Pancreas (tissue), 10 donors: ENCODE measurements at places on chromosomes 16 and 17.

- no peak for DNase-seq
These were observed 20.2 kb downstream of the SEC14L1 start for GRCh38 chr17:77160875-77161530.

- DNase-seq, result no peak
These were observed 8.4 kb upstream of the HSBP1 start for GRCh38 chr16:83799336-83799735.

DNA sequence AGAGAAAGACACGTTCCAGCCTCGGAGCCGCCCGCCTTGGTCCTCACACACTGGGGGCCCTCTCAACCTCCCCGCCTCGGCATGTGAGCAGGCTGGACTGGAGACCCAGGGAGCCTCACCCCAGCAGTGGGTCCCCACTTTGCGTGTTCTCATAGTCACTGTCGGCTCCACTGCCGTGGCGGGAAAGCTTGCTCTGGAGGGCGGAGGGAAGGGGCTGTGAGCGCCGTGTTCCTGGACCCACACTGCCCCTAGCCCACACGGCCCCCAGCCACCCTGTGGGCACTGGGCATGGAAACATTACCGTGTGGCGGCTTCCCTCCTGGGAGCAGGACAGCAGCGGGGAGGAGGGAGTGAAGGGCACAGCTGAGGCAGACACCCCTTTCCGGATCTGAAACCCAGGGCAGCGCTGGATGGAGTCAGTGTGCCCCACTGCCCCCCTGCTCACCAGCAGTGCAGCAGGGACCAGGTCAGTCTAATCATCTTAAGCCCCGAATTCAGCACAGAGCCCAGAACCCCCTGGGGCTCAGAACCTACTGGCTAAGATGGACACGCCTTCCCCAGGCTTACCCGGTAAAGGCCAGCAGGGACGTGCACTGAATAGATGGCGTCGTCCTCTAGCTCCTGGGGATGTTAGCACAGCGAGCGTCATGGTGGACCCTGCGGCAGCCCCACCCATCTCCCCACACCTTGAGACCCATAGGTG lies 7.2 kb downstream of the TP53I13 start:
- no peak for DNase-seq

DNA sequence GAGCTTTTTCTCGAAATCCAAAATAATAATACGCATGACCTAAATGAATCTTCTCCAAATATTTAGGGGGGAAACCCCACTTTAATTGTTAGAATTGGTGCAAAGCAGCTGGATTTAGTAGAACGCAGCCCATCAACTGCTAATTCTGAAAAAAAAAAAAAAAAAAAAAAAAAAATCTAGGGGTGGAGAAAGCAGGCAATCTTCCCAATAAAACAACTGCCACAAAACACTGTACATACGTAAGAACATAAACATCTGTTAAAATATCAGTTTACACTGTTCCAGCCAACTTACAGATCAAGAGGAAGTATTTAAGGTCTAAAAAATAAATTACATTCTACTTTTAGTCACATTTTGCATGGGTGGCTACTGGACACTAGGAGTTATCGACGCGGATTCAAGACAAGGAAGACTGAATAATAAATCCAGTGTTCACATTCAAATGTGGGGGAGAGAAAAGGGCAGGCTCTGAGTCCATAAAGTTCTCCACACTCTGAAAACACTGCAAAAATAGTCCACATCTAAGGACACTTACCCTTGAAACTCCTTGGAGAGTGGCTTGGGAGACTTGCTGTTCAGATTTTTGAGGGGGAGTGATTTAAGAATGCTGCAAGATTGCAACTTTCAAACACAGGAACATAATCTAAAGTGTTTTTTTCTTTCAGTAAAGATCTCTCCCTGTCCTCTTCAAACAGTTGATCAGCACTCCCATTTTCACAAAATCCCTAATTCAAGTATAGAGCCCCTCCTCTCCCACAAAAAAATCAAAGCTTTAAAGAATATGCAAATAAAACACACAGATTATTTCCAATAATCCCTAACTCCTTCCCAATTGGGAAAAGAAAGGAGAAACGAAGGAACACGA lies 1.3 kb downstream of the APPBP2 start:
- no peak for DNase-seq

DNA sequence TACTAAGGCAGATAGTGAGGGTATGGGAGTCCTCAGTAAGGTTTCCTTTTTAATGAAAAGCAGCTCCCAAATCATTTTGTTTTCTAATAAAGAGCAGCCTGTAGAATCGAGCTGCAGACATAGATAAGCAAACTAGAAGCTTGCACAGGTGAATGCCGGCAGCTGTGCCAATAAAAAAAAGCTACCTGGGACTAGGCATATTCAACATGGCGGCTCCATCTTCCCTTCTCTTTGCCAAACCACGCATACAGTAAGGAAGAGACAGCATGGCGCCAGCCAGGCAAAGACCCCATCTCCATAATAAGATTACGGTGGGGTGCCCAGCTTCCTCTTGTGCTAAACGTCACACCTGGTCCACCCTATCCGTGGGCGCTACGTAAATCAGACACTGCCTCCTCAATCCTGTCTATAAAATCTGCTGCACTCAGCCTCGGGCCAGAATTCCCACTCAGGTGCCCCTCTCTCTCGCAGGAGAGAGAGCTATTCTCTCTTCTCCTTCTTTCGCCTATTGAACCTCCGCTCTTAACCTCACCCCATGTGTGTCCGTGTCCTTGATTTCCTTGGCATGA lies 92.7 kb upstream of the FA2H start:
- DNase-seq, result no peak

DNA sequence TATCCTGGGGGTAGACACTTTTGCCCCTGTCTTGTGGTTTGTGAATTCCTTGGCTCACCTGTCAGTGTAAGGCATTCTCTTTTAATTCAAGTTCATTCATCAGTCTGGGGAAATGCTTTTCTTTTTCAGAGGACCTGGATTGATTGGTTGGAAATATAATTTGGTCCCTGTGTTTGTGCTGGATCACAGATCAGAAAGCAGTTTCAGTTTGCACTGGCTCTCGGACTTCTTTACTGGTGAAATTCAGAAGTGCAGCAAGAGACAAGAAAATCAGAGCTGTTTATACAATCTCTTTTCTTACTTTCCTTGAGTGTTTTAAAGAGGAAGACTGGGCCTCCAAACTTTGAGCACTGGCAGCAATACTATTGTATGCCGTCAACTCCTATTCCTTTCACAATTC lies 161.8 kb upstream of the KCNJ16 start:
- DNase-seq, result no peak

DNA sequence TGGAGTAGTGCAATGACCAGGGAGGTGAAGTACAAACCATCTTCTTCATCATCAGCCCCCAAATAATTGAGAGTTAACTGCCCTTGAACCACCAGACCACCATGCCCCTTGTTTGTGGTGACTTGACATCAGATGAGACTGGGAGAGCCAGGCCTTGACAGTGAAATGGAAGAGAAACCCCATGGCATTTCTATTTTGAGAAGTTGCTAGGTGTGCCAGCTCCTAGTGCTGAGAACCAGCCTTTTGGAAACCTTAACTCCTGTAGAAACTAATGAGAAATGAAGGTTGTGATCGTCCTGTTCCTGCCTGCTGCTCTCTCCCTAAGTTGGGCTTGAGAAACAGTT lies 2.8 kb downstream of the TMEM94 start:
- no peak for DNase-seq

DNA sequence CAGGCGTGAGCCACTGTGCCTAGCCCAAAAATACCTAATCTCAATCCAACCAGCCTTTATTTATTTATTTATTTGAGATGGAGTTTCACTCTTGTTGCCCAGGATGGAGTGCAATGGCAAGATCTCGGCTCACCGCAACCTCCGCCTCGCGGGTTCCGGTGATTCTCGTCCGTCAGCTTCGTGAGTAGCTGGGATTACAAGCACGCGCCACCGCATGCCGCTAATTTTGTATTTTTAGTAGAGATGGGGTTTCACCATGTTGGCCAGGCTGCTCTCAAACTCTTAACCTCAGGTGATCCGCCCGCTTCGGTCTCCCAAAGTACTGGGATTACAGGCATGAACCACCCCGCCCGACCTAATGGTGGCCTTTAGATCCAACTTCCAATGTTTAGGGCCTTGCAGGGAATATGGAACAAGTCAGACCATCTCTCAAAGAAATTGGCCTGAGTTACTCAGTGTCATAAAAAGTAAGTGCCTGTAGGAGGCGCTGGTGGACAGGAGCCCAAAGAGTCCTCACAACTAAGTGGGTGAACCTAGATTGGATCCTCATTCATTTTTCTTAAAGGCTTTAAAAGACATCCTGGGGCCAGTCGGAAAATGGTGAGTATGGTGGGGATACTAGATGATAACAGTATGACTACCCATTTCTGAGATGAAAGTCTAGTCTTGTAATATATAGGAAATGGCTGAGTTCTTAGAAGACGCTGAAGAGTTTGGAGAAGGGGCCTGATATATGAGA lies 4.6 kb downstream of the ZSCAN10 start:
- no peak for DNase-seq

GRCh38 chr17:65139101-65139764 lies 2.1 kb downstream of the RGS9 start:
- DNase-seq, result no peak

DNA sequence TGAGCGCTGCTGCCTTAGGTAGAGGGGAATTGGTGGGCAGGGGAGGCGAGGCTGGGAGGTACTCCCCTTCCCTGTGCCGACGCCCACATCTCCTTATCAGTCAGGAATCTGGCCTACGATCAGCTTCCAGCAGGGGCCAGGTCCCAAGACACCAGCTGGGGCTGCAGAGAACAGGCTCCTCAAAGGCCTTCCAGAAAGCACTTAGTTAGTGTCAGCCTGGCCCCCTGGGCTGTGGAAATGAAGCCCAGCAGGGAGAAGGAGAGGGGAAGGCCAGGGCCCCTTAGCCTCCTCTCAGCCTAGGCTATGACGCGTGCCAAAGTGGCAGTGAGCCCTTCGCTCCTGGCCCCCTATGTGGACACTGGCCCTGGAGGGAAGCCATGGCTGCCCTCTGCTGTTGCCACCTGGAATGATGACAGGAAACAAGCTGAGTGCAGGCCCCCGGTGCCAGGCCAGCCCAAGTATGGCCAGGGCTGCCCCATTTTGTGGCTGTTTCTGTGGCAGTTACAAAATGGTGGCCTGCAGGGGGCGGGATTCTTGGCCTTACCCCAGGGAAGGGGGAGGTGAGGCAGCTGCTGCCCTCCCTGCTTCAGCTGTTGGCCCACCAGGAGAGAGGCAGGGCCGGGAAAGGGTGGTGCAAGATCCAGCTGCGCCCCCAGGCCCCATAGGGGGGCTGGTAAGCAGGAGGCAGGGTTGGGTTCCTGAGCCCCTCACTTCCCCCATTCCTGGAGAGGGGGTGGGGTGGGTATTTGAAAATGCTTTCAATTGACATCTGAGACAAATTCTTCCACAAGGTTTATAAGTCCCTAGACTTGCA lies 11.3 kb downstream of the TBX4 start:
- DNase-seq, result no peak

GRCh38 chr17:74145756-74146155 lies 57.7 kb upstream of the RPL38 start:
- no peak for DNase-seq

DNA sequence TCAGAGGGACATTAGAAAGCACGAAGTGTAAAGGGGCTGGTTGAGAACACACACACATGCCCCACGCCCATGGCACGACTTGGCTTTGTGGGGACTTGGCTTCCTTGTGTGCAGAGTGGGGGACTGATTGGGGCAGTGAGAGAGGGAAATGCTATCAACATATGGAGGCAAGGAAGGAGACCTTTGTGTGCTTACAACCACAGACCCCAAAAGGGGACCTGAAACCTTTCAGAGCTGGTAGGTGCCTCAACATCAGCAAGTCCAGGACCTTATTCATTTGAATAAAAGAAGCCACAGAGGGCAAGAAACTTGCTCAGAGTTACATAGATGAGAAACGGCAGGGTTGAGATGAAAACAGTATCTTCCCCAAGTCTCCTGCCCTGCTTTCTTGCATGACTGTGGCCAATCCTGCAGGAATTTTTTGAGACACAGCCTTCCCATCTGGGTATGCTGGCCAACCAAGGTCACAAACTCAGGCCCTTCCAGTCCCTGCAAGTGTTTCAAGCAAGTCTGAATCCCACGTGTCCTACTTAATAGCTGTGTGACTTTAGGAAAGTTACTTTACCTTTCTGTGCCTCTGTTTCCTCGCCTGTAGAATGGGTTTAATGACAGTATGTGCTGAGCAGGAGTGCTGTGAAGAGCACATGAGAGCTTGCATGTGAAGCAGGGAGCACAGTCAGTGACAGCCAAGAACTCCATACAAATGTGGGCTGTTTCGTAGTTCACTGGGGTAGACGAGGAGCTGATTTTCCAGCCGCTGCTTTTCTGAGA lies 26.2 kb downstream of the C16orf78 start:
- no peak for DNase-seq

- DNase-seq, result peak; percentile 66
These were observed 1.8 kb downstream of the MMP15 start for GRCh38 chr16:58027161-58027915.

DNA sequence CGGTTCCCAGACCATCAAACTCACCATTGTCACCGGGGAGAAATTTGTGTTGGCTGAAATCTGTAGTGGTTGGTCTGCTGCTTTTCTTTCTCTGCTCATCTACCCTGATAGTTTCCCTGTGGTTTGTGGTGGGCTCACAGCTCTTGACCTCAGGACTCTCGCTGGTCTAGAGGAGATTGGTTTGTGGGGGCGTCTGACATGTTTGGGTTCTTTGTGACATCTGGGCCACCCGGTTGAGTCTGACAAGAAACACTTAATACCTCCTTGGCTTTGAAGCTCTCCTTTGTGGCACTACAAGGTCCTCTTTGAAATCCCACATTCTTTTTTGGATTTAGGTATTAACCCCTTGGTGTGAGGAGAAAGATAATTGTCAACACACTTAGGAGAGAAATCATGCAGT lies 662.0 kb downstream of the WWOX start:
- DNase-seq, result no peak

DNA sequence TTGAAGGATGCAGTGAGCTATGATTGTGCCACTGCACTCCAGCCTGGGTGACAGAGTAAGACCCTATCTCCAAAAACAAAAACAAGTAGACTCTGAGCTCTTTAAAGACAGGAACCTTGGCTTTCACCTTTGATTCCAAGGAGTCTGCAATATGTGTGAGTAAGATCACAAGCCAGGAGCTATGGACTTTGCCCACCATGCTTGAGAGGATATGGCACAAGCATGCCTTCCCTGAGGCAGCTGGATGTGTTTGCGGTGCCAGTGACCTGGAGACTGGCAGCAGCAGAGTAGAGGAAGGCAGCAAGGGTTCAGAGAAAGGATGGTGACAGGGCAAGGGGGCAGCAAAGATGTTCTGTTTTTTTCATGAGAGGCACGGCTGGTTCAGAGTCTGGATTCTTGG lies 14.5 kb upstream of the PRKCA start:
- DNase-seq, result no peak

- DNase-seq, result no peak
These were observed 14.8 kb downstream of the CPD start for GRCh38 chr17:30393491-30393890.

- DNase-seq, result peak; percentile 71
These were observed 27.3 kb downstream of the SLFN11 start for GRCh38 chr17:35345926-35346771.

- DNase-seq, result no peak
These were observed 16.9 kb downstream of the DHRS7B start for GRCh38 chr17:21143695-21144094.
